ENCODE measurements at places on chromosomes 2 and 18.

DNA sequence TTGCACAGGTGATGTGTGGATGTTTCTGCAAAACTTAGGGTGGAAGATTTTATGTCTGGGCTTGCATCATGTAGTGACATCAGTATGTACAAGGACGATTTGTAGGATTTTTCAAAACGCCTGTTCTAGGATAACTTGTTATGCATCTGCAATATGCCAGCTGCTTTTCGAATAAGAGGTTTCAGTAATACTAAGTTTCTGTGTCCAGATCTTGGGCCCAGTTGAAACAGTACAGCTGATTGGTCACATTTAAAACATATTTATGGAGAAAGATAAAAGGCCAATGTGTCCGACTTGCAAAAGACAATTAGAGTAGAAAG is 1.2 kb downstream of the PTPN4 start:
- peak; percentile 29 for DNase-seq

GRCh38 chr2:29923110-29923721 is 1.8 kb upstream of the ALK start:
- peak; percentile 68 for DNase-seq

DNA sequence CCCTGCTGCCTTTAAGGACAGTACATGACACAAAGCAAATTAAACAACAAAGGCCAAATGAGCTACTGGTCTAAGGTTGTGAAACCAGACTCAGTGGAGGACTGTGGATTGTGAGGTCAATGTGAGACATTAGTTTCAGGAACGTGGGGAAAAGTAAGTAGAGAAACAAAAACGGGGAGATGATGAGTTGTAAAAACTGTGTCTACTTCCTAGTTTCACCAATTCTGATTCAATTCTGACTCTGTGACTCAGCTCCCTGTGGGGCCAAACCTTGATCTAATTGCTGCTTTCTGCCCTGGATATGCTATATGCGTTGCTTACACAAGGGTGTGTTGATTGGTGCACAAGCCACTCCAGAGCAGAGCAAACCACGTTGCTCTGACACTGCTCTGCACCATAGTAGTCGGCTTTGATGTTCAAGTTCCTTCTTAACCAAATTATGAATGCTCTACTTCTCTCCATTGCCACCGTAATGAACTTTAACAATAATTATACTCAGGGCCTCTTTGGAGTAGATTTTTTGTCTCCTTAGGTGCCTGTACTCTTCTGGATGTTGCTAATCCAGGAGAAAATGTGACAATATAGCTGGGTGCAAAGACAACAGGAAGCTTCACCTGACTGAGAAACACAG is 1640.1 kb upstream of the CELF4 start:
- DNase-seq, result no peak

GRCh38 chr2:195477248-195477995 is 179.6 kb upstream of the SLC39A10 start:
- no peak for DNase-seq

DNA sequence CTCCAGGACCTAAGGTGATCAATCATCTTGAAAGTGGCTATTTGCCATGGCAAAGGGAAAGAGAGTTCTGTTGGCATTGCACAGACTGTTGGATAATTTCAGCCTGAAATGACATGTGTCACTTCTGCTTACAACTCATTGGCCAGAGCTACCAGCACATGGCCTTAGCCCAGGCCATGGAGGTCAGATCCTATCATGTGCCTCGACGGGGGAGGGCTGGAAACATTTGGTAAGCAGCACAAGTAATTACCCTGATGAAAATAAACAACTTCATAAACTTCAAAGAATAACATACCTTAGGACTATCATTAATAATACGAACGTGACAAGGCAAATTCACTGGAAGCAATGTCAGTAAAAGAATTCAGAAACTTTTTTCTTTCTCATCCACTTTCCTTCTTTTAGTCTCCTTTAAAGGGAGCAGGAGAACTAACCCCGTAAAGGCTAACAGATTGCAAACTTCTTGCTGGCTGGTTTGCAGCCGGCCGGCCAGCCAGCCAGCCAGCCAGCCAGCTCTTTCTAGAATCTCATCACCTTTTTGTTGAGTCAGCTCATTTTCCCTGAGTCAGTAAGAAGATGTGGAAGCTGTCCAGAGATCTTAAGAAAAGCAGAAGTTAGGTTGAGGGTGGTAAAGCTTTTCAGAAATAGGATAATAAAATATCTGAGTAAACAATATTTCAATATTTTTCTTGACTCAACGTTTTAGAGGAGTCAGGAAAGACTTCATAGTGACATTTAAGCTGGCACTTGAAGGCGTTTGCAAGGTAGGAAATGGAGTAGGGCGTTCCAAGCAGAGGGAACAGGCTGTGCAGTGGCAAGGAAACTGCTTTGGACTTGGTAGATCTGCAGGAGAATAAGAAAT is 31.9 kb downstream of the CNRIP1 start:
- DNase-seq, result peak; percentile 77

- DNase-seq, result no peak
These were observed 47.3 kb upstream of the NDUFV2 start for GRCh38 chr18:9055185-9055584.

DNA sequence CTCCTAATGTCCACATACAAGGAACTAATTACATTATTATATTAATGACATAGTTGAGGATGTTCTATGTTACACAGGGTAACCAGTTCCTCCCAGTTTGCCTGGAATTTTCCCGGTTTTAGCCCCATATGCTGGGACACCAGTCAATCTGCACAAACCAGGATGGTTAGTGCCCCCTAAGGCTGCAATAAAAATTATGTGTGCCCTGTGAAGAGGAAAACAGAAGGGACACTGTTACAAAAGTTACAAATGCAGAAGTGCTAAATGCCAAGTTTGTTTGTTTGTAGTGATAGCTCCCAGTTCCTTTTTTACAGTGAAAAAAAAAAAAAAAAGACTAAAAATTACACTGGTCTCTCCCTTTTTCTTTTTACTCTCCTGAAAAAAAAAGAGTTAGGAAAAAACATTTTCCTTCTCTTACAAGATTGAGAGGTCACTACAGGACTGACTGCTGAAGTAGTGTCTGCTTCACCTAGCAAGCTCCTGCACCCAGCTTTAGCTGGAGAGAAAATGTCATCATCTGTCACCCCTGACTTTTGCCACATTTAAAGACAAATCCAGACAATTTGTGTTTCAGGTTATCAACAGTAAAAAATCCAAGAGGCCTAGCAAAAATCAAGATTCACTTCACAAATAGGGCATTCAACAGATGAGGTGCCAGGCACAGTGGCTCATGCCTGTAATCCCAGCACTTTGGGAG is 3.2 kb downstream of the ANKRD44 start:
- no peak for DNase-seq

DNA sequence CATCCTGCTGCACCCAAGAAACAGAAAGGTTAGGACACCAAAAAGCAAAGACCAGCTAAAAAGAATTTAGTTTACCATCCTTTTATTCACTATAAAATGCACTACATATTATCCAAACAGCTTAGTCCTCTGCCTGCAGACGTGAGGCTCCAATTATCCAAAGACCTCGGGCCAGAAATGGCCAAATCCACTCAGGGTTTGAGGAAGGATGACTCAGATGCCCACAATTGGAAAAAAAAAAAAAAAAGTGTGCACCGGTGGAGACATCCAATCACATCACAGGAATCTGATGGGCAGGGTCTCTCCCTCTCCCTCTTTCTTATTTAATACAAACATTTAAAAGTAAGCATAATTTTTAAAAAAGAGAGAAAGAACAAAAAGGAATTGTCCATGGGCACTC is 65.7 kb downstream of the TRABD2A start:
- no peak for DNase-seq

DNA sequence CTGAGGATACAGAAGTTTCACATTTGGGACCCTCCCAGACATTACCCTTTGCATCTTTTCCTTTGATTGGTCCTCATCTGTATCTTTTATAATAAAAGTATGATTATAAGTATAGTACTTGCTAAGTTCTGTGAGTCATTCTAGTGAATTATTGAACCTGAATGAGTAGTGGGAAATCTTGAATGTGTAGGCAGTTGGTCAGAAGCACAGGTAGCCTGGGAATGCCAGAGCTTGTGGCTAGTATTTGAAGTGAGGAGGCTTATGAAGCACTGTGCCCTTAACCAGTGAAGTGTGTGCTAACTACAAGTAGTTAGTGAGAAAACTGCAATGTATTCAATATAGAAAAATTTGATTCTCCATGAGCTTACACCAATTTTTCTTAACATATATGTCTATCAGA is 257.6 kb downstream of the GRB14 start:
- DNase-seq, result no peak

GRCh38 chr2:102872388-102872787 is 110.6 kb downstream of the TMEM182 start:
- no peak for DNase-seq

DNA sequence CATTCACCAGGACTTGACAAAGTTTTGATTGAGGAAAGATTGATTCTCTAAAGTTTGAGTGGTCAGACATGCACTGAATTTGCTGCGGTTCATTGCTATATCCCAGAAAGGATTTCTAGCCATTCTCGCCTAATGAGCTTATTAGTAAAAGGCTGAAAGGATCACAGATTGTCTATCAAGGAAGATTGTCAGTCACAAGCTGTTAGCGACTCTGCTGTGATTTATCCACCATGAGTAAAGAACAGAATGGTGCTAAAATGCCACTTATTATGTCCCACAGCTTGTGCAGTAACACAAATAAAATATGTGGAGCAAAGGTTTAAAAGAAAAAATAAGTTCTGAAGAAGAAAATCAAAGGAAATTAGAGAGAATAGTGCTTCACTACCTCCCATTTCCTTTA is 701.2 kb upstream of the CDH7 start:
- DNase-seq, result no peak

DNA sequence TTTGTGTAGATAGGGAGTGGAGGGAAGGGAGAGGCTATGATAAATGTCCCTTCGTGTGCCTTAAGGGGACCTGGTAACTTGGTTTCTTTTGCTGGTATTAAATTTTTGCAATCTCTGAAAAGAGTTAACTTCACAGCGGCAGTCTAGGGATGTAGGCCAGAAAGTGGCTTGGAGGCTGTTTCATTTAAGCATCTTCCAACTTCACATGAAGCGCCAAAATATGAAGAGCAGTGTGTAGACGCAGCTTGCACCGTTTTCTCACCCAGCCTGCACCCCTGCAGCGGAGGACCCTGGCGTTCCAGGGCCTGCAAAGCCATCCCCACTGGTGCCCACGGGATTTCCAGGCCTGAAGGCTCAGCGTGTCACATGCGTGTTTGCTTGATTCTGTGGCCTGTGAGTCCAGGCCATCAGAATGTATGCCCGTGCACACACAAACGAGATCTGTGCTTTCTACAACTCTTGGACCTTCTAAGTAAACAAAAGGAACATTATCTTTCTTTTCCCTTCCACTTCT is 87.2 kb upstream of the EPB41L3 start:
- DNase-seq, result no peak
